Stomach (tissue), 19 donors: ENCODE measurements at places on chromosomes 1 and 21. TPM values are rescaled to one million over a fixed set of nuclear protein-coding genes. Genes with fewer than 3 reads are reported as not detected.

ZNF326 gene
- polyA plus RNA-seq = 12.2 TPM

SPRR1A gene
- polyA plus RNA-seq = 123 TPM

OR10Z1 gene
- polyA plus RNA-seq = not detected

TPTE gene
- polyA plus RNA-seq = not detected
